ENCODE measurements at places on chromosomes 2 and 18.
A peak's percentile ranks its signal among the peaks of the same experiment; 100 is the strongest.

GRCh38 chr2:42013409-42013808, 34.4 kb upstream of the PKDCC start:
- no peak for DNase-seq

DNA sequence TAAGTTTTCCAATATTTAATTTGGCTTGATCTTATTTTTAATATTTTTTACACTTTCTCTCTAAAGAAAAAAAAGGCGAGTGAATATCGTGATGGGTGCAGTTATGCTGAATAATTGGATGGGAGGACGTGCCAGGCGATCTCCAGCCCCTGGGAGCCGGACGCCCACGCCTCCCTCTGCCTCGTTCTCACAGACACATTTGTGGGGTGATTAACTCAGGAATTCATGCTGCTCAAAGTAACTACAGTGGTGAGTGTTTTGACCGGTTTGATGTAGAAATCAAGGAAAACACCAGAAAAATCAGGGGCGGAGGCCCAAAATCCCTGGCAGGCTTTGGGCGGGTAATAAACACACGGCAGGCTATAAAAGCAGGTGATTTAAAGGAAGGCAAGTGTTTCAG, 736.8 kb upstream of the SALL3 start:
- DNase-seq, result no peak

GRCh38 chr2:11716689-11717321, 29.6 kb upstream of the LPIN1 start:
- DNase-seq, result peak; percentile 62

DNA sequence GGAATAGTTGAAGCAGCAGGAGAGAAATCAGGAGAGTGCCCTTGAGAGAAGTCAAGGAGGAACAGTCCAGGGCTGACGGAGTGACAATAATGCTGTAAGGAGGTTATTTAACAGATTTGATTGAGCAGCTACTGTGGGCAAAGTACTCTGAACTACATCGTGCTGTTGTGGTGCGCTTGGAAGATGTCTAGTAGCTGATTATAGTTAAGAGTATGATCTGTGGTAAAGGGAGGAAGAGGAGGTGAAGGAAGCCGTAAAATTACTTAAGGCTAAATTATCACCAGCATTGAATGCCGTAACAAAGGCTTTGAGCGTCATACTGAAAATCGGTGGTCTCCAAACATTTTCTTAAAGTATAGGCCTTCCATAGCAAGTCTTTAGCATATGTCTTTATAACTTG, 4.5 kb downstream of the PCBP1 start:
- no peak for DNase-seq

- no peak for DNase-seq
Measured at GRCh38 chr18:68417166-68417799, 297.6 kb downstream of the TMX3 start.

- DNase-seq, result no peak
Measured at GRCh38 chr2:182540252-182540651, 113.4 kb upstream of the PDE1A start.
